ENCODE measurements at places on chromosomes 7 and 10. TPM values are rescaled to one million over a fixed set of nuclear protein-coding genes. Genes with fewer than 3 reads are reported as not detected.
A peak's percentile ranks its signal among the peaks of the same experiment; 100 is the strongest.

Gene COA1
- 26.1 TPM for total RNA-seq

- H3K27me3 ChIP-seq: no peaks in the 10 kb centered on the region
- no peaks in the 10 kb centered on the region for H3K4me1 ChIP-seq
- H3K36me3 ChIP-seq: no peaks in the 10 kb centered on the region
- no peak overlapping the region for H3K4me3 ChIP-seq
Measured at GRCh38 chr7:112288301-112288700, 81.8 kb downstream of the ZNF277 start.

- H3K4me3 ChIP-seq: no peak overlapping the region
- H3K27me3 ChIP-seq: peaks cover 7% of the 10 kb centered on the region
- no peaks in the 10 kb centered on the region for H3K4me1 ChIP-seq
- no peak for DNase-seq
- no peak overlapping the region for H3K27ac ChIP-seq
- no peaks in the 10 kb centered on the region for H3K36me3 ChIP-seq
Measured at GRCh38 chr10:125639846-125640245, 43.1 kb downstream of the TEX36 start.

DNA sequence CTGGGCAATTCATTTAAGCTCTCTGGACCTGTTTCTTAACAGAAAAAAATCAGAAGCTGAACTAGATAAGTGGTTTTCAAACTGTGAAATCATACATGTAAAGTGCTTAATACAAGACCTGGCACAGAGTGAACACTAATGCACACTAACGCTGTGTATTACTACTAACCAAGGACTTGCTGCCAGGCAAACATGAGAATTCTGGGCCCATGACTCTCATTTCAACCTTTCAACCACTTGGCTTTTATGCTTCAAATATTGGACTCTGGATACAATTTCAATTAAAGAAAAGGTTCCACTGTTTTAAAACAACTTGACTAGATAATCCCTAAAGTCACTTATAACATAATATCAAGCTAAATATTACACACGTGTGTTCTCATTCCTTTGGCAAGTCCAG, 73.4 kb downstream of the SRPK2 start:
- no peaks in the 10 kb centered on the region for H3K27me3 ChIP-seq
- H3K27ac ChIP-seq: no peak overlapping the region
- DNase-seq: no peak
- H3K4me1 ChIP-seq: no peaks in the 10 kb centered on the region
- no peaks in the 10 kb centered on the region for H3K36me3 ChIP-seq

GRCh38 chr10:72080042-72080975, 8.0 kb downstream of the SPOCK2 start:
- DNase-seq: no peak
- no peak overlapping the region for H3K4me3 ChIP-seq
- no peaks in the 10 kb centered on the region for H3K4me1 ChIP-seq
- no peaks in the 10 kb centered on the region for H3K36me3 ChIP-seq
- no peaks in the 10 kb centered on the region for H3K27me3 ChIP-seq

DNA sequence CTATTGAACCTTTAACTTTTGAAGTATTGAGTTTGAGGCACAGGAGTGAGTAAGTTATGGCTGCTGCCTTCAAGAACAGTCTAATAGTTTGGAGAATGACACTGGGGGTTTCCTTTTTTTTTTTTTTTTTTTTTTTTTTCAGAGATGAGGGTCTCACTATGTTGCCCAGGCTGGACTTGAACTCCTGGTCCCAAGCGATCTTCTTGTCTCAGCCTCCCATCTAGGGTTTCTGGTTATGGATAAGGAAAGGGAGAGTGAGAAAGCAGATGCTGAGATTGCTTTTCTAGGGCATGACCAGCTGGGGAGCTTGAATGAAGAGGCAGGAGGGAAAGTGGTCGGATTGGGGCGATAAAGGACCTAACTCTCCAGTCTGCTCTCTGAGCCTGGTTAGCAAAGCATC, 59.9 kb upstream of the BTRC start:
- no peak overlapping the region for H3K4me3 ChIP-seq
- H3K4me1 ChIP-seq: peaks cover 30% of the 10 kb centered on the region
- peaks cover 10% of the 10 kb centered on the region for H3K27me3 ChIP-seq

Gene CALHM2
- total RNA-seq: 58.2 TPM

Gene IRF5
- total RNA-seq: 7.8 TPM

DNA sequence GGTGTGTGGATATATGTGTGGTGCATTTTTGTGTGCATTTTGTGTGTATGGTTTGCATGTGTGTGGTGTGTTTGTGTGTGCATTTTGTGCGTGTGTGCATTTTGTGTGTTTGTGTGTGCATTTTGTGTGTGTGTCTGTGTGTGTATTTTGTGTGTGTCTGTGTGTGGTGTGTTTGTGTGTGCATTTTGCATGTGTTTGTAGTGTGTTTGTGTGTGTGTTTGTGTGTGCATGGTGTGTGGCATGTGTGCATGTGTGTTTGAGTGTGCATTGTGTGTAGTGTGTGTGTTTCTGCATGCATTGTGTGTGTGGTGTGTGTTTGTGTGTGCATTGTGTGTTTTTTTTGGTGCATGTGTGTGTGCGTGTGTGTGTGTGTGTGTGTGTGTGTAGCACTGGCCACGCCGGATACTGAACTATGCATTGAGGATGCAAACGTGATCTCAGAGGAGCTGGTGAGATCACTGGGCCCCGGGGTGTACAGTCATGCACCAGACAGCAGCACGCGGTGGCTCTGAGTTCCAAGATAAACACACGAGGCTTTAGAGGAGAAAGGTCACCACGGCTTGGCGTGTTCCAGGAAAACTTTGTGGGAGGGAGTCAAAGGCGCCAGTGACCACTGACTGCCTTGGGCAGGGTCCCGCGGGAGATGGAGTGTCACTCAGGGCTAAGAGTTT, 106.6 kb upstream of the SHH start:
- H3K4me3 ChIP-seq: no peak overlapping the region
- H3K4me1 ChIP-seq: peaks cover 23% of the 10 kb centered on the region
- no peaks in the 10 kb centered on the region for H3K27me3 ChIP-seq
- no peak for DNase-seq
- no peaks in the 10 kb centered on the region for H3K36me3 ChIP-seq

DNA sequence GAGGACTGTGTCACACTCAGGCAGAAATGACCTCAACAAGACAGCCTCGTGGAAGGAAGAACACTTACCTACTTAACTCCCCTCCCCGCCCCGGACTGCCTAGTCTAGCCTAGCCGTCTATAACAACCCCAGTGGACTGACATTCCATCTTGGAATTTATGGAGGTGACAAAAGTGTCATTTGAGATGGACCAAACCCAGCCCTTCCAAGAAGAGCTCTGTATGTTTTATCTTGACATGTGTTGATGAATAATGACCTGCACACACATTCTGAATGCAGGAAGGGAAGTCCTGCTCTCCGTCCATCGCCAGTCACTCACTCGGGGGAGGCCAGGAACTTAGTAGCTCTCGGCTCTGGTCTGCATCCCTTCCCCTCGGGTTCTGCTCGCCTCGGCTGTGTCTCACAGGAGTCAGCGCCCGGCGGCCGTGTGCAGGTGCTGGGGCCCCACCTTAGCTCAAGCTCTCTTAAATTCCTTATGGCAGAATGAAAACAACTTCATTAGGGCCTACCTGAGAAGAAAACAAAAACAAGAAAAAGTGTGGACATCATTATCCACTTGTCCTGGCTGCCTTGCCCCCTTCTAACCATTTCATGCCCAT, 140.9 kb upstream of the NPS start:
- H3K27ac ChIP-seq: no peak overlapping the region
- H3K4me3 ChIP-seq: no peak overlapping the region
- peaks cover 16% of the 10 kb centered on the region for H3K4me1 ChIP-seq
- H3K36me3 ChIP-seq: peaks cover 41% of the 10 kb centered on the region
- no peak for DNase-seq
- H3K27me3 ChIP-seq: no peaks in the 10 kb centered on the region

DNA sequence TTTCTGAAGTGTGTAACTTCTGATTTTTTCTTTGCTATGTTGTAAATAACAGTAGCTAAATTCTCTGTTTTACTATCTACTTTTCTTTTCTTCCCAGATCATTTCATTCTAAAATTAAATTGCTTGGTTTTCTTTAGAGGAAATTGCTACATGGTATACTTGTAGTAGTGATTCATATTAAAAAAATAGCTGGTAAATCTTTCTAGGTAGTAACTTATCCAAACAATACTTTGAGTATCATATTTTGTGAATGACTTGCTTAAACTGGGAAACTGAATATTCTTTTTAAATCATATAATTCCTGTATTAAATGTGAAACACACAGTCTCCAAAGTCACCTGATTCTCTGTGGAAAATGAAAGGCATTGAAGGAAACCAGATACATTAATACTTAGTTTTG, 85.5 kb downstream of the ZNRF2 start:
- H3K36me3 ChIP-seq: peaks cover 10% of the 10 kb centered on the region
- no peak for DNase-seq
- no peak overlapping the region for H3K27ac ChIP-seq

Gene ITIH5
- 24.9 TPM for total RNA-seq

DNA sequence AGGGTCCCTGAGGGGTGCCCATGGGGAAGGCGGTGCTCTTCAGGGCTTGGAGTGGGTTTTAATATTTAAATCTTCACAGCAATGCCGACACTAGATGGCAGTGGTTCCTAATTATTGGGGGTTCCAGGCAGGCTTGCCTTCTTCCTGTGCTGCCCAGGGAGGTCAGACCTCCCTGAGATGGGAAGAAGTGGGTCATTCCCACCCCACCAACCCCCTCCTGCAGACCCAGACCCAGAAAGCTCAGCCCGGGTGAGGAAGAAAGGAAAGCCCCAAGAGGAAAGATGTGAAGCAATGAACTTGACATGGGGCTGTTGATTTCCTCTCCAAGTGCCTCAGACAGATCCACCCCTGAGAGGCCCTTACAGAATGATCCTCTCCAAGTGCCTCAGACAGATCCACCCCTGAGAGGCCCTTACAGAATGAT, 85.1 kb upstream of the LANCL2 start:
- no peak overlapping the region for H3K27ac ChIP-seq
- no peaks in the 10 kb centered on the region for H3K36me3 ChIP-seq
- H3K4me3 ChIP-seq: no peak overlapping the region
- no peaks in the 10 kb centered on the region for H3K4me1 ChIP-seq
- peak; percentile 78 for DNase-seq

GRCh38 chr10:128152741-128153580, 26.7 kb upstream of the MKI67 start:
- no peak overlapping the region for H3K27ac ChIP-seq
- H3K36me3 ChIP-seq: no peaks in the 10 kb centered on the region
- H3K4me1 ChIP-seq: peaks cover 11% of the 10 kb centered on the region
- DNase-seq: no peak
- peaks cover 14% of the 10 kb centered on the region for H3K27me3 ChIP-seq

Gene CYREN
- 39.5 TPM for total RNA-seq

DNA sequence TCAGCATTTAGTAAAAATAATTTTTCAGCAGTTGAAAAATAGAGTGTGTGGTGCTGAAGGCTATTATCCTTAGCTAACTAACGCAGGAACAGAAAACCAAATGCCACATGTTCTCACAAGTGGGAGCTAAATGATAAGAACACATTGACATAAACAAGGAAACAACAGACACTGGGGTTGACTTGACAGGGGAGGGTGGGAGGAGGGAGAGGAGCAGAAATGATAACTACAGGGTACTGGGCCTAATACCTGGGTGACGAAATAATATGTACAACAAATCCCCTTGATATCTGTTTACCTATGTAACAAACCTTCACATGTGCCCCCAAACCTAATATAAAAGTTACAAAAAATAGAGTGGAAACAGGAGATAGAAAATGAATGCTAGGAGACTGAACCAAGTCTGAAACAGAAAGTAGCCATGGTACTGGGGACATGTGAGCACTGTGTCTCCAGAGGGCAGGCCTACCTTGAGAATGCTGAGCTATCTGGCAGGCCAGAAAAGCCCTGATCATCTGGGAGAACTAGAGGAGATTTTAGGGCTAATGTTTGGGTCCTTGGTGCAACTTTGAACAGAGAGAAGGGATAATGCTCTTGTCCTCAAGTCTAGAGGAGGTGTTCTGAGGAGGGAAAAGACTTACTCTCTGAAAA, 4.7 kb upstream of the EFCAB10 start:
- H3K36me3 ChIP-seq: no peaks in the 10 kb centered on the region
- no peak overlapping the region for H3K4me3 ChIP-seq
- no peak overlapping the region for H3K27ac ChIP-seq
- H3K27me3 ChIP-seq: no peaks in the 10 kb centered on the region

Gene XRCC2
- total RNA-seq: 0.45 TPM

Gene C10orf143
- total RNA-seq: 4.5 TPM
